Activated T-helper 1 cell treated with Interleukin-2 at 50 U/mL for 16 hours (primary cell): ENCODE measurements at places on chromosomes 16 and 17.

- DNase-seq = no peak
These were observed 67.5 kb downstream of the KSR1 start for GRCh38 chr17:27523712-27524111.

DNA sequence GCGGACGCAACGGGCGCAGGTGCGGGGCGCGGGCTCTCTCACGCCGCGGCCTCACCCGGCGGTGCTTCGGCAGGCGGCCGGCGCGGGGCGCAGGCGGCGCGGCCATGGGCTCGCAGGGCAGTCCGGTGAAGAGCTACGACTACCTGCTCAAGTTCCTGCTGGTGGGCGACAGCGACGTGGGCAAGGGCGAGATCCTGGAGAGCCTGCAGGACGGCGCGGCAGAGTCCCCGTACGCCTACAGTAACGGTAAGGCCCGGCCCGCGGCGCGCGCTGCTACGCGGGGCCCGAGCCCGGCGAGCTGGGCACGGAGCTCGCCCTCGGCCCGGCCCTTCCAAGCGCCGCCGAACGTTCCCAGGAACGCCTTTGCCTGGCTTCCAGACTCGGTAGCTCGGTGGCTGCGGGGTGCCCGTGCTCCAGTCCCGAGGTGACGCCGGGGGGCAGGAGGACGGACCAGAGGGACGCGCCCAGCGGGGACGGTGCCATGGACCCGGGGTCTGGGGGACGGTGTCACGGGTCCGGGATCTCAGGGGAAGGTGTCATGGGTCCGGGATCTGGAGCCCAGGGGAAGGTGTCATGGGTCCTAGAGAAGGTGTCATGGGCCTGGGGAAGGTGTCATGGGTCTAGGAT is 435 bp downstream of the RAB40C start:
- DNase-seq = no peak

DNA sequence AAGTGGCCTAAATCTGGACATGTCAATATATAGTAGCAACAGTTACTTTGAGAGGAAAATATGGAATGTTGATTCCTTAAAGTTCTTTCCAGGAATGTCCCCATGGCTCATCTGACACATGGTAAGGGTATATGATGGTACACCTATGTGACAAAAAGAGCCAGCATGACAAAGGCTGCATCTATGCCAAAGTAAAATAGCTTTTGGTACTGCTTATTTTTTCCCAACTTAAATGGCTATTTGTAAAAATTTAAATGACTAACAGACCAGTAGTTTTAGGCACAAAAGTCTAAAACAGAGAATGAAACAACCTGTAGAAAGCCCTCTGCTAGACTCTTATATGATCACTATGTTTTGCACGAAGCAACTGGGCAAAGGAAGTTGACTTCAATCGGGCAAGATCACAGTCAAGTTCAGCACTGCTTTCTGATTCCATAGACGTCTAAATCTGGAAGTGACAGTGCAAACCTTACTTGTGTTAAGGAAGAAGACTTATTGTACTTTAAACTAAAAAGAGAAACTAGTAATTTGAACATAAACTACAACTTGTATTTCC is 135.1 kb downstream of the SKAP1 start:
- no peak for DNase-seq

GRCh38 chr16:55492756-55493380 is 13.9 kb downstream of the MMP2 start:
- DNase-seq = no peak

DNA sequence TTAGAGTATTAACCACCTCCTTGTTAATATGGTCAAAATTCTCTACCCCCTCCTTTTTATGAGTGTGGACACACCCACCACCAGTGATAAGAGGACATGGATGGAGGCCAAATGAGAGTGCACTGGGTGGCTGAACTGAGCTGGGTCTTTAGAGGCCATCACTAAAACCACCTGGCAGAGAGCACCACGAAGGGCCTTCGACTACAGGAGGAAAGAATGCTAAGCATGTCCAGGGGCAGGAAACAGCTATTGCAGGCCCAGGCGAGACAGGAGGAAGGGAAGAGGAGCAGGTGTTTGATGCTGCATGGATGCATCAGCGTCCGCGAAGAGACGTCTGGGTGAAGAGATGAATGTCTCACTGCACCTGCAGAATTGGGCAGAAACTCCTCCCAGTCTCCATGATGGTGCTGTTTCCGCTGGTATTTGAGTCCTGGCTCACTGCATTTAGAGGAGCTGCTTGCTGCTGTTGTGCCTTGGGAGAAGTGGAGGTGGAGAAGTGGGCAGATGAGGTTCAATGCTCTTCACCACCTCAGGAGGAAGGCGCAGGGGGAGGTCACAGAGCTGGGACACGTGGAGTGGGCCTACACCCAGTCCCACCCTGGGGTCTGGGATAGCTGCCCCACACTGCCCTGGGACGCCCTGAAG is 33.2 kb downstream of the SPHK1 start:
- DNase-seq = no peak

DNA sequence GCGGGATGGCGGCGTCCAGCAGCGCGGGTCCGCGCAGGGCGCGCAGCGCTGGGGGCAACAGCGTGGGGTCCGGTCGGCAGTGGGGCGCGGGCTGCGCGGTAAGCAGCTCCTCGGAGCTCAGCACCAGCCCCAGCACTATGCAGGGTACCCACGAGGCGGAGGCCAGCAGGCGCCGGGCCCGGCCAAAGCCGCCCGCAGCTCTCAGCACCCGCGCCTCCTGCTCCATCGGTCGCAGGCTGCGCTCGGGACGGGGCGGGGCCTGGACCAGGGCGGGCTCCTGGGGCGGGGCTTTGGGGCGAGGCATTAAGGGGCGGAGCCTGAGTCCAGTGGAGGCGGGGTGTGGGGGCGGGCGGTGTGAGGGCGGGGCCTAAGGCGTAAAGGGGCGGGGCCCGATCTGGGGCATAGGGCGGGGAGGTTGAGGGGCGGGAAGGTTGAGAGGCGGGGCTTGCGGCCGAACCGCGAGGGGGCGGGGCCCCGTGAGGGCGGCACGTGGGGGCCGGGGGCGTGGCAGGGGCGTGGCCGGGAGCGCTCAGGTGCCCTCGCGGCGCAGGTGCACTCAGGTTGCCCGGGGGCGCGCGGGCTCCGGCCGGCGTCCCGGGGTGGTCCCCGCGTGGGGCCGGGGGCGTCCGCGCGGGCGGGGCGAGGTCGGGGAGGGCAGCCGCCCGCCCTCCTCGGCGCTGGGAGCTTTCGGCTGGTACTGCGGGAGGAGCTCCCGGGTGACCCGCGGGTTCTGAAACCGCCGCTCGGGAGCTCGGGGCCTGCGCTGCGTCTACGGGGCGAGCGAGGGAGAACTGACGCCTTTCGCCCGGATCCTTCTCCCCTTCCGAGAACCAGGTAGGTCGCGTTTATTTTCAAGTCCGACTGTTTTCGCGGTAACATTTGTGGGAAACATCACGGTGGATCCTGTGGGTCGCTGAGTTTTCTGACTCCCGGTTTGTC is 1.4 kb upstream of the SLC22A31 start:
- DNase-seq = peak; percentile 64

GRCh38 chr17:83136156-83136555 is 56.7 kb downstream of the METRNL start:
- no peak for DNase-seq

DNA sequence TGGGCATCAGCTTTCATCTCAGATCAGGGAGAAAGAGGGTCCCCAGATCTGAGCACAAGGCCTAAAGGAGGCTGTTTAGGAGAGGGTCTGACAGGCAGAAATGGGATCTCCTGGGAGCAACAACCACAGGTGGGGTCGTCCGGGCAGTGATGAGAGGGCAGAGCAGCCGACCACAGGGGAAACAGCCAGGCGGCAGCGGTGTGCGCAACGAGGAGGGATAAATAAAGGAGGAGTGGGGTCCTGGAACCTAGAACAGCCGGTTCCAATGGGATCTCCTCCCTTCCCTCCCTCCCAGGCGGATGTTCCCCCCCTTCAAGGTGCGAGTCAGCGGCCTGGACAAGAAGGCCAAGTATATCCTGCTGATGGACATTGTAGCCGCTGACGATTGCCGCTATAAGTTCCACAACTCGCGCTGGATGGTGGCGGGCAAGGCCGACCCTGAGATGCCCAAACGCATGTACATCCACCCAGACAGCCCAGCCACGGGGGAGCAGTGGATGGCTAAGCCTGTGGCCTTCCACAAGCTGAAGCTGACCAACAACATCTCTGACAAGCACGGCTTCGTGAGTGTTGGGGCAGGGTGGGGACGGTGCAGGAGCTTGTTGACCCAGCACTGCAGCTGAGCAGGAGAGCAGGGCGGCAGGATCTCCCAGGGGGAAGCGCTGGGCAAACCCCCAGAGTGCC is 1.9 kb downstream of the TBX2 start:
- DNase-seq = no peak

GRCh38 chr16:14608604-14609003 is 21.5 kb downstream of the PARN start:
- no peak for DNase-seq

- peak; percentile 8 for DNase-seq
These were observed 858 bp downstream of the MMD start for GRCh38 chr17:55420776-55421178.

DNA sequence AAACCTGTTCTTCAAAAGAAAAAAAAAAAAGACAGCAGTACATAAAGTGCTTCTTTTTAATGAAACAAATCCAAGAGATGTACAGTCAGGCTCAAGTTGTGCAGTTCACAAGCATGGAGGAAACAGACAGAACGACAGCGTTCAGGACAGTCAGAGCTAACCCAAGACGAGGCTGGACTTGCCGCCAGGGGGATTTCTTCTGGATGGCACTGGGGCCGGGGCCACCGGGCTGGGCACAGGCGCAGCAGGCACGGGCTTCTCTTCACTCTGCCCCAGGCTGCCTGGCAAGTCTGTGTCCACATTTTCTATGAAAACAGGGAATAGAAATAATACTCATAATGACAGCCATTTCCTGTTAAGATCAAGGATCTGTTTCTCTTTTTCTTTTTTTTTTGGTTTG is 4.4 kb upstream of the NT5C start:
- DNase-seq = no peak

DNA sequence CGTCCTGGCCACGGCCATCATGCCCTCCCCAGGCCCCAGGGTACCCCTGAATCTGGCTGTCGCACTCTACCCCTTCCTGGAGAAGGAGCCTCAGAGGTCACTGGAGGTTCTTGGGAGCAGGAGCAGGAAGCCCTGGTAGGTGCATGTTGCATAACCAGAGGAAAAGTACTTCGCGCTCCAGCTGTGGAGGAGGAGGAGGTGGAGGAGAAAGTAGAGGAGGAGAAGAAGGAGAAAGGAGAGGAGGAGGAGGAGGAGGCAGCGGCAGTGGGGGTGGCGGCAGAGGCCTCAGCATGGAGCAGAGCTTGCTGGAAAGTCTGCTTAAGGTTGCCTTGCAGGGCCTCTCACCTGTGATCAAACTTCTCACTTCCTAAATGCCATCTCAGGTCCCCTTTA is 61.8 kb downstream of the BAIAP2 start:
- no peak for DNase-seq

DNA sequence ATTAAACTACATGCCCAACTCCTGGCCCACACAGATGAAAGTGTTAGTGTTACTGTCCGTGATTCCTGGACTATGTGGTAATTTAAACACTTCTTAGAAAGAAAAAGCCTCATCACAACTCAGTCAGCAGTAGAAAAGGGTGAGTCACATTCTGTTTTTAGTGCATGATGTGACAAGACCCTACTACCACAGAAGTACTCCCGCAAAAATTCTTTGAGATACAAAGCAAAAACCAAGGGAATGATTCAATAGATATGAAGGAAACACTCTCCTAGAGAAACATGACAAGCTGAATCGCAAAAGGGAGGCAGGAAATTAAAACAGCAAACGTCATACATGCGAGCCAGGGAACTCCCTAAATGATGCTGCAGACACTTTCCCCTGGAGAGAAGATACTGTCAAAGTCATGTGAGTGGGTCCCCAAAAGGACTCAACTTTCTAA is 14.4 kb downstream of the SNN start:
- DNase-seq = no peak

DNA sequence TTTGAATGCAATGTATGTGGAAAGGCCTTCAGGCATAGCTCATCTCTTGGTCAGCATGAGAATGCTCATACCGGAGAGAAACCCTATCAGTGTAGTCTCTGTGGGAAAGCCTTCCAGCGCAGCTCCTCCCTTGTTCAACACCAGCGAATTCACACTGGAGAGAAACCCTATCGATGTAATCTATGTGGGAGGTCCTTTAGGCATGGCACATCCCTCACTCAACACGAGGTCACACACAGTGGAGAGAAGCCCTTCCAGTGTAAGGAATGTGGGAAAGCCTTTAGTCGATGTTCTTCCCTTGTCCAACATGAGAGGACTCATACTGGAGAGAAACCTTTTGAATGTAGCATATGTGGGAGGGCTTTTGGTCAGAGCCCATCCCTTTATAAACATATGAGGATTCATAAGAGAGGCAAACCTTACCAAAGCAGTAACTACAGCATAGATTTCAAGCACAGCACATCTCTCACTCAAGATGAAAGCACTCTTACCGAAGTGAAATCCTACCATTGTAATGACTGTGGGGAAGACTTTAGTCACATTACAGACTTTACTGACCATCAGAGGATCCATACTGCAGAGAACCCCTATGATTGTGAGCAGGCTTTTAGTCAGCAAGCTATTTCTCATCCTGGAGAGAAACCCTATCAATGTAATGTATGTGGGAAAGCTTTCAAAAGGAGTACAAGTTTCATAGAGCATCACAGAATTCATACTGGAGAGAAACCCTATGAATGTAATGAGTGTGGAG is 24.7 kb downstream of the ZFP90 start:
- no peak for DNase-seq

- DNase-seq = no peak
These were observed 5.0 kb upstream of the MSI2 start for GRCh38 chr17:57251211-57251787.

DNA sequence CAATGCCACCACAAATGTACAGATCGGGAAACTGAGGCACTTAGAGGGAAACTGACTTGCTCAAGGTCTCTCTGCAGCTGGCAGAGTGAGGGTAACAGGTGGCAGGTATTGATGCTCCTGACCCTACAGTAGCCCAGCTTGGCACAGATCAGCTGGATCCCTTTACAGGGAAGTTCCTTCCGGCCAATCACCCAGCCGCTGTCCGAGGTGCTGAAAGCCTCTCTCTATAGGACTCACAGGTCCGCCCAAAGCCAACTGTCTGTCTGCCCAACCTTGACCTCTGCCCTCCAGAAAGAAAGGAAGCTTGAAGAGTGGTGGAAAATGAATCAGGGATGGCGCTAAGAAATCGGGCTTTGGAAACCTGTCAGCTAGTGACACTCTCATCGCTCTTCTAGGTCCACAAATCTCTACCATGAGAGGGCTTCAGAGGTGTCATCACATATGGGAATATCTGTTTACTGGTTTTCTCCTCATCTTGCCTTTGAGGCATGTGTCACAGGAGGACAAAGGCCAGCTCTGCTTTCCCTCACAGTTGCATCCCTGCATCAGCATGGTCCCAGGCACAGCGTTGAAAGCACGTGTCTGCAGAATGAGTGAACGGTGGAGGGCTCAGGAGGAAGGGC is 246.2 kb downstream of the KATNIP start:
- no peak for DNase-seq
